CD4-positive, alpha-beta T cell (primary cell): ENCODE measurements at places on chromosomes 12 and 14.

DNA sequence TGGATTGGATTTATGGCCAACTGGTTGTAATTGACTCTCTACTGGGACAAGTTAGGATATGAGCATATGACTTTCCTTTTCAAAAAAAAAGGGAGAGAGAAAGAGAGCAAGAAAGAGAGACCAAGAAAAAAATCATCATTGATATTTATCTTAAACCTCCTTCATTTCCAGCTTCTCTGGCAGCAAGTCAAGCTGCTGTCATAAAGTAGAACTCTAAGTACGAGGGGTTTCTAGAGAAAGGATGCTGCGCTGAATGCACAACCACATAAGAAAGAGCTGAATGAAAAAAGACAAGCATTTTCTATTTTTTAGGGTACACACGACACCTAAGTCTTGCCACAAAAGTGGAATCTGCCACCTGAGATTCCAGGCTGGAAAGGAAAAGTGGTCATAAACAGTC, 182.6 kb downstream of the SLC25A21 start:
- no peak for DNase-seq

DNA sequence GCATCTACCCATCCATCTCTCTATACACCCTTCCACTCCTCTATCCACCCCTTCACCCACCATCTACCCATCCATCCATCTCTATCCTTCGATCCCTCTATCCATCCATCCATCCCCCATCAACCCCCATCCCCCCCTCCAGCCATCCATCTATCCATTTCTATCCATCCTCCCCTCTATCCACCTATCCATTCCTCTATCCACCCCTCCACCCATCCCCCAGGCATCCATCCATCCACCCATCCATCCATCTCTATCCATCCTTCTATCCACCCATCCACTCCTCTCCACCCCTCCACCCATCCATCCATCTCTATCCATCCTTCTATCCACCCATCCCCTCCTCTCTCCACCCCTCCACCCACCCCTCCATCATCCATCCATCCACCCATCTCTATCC, 17.5 kb upstream of the GPR132 start:
- no peak for DNase-seq

- no peak for DNase-seq
Observed at GRCh38 chr12:111570084-111570961, 28.8 kb downstream of the ATXN2 start.

DNA sequence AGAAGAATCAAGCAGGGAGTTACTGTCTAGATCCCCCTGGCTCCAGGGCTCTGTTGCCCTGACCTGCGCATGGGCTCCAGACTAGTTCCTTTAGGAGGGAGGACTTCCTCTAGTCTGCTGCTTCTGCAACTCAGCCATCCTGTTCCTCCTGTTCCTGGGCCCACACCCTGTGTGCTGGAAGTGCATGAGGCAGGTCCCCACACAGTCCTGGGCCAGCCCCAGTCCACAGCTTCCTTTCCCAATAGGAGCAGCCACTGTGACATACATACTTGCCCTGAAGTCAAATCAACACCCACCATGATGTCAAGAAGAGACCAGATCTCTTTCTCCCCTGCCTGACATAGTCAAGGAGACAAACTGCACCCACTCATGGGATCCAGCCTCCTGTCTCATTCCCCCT, 1.3 kb downstream of the SDR9C7 start:
- DNase-seq = no peak

GRCh38 chr14:59870277-59871165, at the start of gene RTN1:
RTN1 (minus strand) TSS chr14:59870776; CDS start chr14:59870630, 146 bp downstream.
- peak; percentile 46 for DNase-seq

DNA sequence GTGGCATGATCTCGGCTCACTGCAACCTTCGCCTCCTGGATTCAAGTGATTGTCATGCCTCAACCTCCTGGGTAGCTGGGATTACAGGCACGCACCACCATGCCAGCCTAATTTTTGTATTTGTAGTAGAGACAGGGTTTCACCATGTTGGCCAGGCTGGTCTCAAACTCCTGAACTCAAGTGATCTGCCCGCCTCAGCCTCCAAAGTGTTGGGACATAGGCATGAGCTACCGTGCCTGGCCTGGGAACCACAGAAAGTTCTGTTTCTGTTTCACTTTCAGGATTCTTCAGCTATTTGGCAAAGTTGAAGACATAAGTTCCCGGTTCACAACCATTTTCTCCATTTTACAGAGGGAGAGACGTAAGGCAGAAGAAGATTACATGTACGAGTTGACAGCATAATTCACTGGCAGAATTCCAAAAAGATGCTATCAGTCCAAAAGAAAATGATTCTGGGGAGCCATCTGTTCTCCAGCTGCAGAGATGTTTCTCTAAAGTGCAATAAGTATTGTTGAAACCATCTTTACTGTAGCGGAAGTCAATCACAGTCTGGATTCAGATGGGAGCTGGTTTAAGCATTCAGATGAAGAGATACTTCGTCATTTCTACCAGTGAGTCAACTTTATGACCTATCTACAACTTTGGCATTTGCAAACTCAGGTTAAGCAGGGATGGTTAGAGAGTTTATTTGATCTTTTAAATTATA, 8.1 kb upstream of the RNF34 start:
- no peak for DNase-seq

DNA sequence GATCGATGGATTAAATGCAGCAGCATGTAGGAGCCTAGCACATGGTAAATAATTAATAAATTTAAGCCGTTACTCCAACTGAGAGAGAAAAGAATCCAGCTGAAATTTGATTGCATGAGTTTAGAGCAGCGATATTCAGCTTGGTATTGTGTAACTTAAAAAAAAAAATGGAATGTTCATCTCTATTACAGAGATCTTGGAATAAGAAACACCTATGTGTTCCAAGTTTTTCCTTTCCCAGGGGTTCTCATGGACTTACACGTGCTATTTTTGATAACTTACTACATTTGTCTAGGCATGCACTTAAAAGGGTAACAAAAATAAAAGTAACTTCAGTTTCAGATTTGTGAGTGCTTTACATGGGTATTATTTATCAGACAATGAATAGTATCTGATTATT, 122.8 kb downstream of the RASSF9 start:
- DNase-seq = no peak

DNA sequence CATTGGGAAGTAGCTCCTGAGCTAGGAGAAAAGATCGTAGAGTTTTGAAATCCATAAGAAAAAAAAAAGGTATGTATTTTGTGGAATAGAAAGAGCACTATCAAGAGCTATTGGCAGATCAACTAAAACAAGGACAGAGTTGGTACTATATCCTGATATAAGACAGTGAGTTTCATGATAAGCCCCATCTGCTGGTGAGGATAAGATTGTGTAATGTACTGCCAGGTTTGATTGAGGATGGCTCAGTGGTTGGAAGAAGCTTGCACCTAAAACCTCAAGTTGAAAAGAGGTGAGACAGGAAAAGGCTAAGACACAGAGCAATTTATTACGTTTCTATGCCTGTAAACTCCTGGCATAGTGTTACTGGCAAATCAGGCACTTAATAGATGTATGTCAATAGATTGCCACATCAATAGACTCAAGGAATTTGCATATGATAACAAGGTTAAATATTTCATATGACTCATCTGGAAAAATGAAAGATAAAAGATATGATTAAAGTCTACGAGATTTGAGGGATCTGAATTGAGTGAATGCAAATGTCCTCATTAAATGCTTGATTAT, 525.6 kb downstream of the FLRT2 start:
- no peak for DNase-seq

DNA sequence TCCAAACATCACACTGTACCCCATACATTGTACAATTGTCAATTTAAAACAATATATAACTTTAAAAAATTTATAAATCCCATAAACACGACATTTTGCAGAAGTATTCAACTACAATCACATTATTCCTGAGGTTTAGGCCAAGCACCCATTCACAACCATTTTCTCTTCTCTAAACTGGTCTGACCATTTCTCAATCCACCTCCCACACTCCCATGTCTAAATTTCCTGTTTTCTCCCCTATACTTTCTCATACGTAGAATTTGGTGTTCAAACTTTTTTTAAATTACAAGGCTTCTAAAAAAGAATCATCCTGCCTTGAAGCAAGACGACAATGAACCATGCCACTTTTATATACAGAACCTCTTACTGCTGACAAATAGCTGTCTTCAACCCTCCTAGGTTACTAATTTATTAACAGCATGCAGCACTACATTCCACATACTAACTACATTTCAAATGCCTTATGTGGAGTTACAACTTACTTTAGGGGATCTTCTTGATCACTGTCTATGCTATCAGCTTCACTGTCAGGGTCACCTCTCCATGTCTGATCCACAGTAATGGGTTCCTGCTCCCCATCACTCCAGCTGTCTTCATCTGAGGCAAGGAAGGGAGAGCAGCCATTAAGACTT, 3.4 kb downstream of the KANSL2 start:
- no peak for DNase-seq

- DNase-seq = no peak
Observed at GRCh38 chr12:59559696-59560095, 36.1 kb upstream of the SLC16A7 start.

- DNase-seq = no peak
Observed at GRCh38 chr12:108054496-108054895, 74.6 kb upstream of the WSCD2 start.

- no peak for DNase-seq
Observed at GRCh38 chr12:48263617-48264016, 60.5 kb upstream of the OR10AD1 start.
